Aortic smooth muscle cell (primary cell): ENCODE measurements at places on chromosomes 3 and 15. TPM values are rescaled to one million over a fixed set of nuclear protein-coding genes. Genes with fewer than 3 reads are reported as not detected.

The GATA2 gene
- 3.3 and 4.1 TPM in 2 replicates for total RNA-seq

The SCAANT1 gene
- total RNA-seq: not detected in 2 replicates

The CLSTN2 gene
- total RNA-seq: 2.2 and 3.0 TPM in 2 replicates

The RAMAC gene
- 33.7 and 37.6 TPM in 2 replicates for total RNA-seq

The PLA2G4D gene
- total RNA-seq: not detected in 2 replicates

The RPP14 gene
- total RNA-seq: 12.4 and 12.7 TPM in 2 replicates

The CLDN1 gene
- not detected in 2 replicates for total RNA-seq

The PPP1R14D gene
- total RNA-seq: not detected in 2 replicates

The ANKDD1A gene
- total RNA-seq: 6.7 and 7.3 TPM in 2 replicates

The ATG7 gene
- 48.2 and 58.1 TPM in 2 replicates for total RNA-seq

The ATOSA gene
- 24.4 and 37.7 TPM in 2 replicates for total RNA-seq

The HDC gene
- total RNA-seq: not detected in 2 replicates

The MFGE8 gene
- 72.9 and 104 TPM in 2 replicates for total RNA-seq

The TRPM1 gene
- not detected in 2 replicates for total RNA-seq

The DISP2 gene
- 0.13 and 0.25 TPM in 2 replicates for total RNA-seq

The KBTBD13 gene
- not detected in 2 replicates for total RNA-seq

The EIF3J gene
- 34.6 and 37.1 TPM in 2 replicates for total RNA-seq

The AADACL2 gene
- total RNA-seq: not detected in 2 replicates

The TIGIT gene
- total RNA-seq: under 0.01 and 0.13 TPM in 2 replicates

The UMPS gene
- 24.2 and 29.6 TPM in 2 replicates for total RNA-seq

The FMN1 gene
- total RNA-seq: 0.12 and 0.13 TPM in 2 replicates

The SRGAP3 gene
- total RNA-seq: 3.5 and 5.2 TPM in 2 replicates

The SAMMSON gene
- total RNA-seq: not detected in 2 replicates

The LRRC3B gene
- not detected in 2 replicates for total RNA-seq

The CHRNA7 gene
- total RNA-seq: 1.4 and 5.3 TPM in 2 replicates

The FBXW12 gene
- total RNA-seq: not detected in 2 replicates

The CADPS gene
- total RNA-seq: 0.25 and 0.40 TPM in 2 replicates

The ARGFX gene
- not detected in 2 replicates for total RNA-seq

The GRK7 gene
- not detected in 2 replicates for total RNA-seq

The TEX55 gene
- total RNA-seq: not detected in 2 replicates

The ROPN1B gene
- not detected in 2 replicates for total RNA-seq

The DENND6A gene
- total RNA-seq: 17.1 and 19.6 TPM in 2 replicates

The SH2D7 gene
- total RNA-seq: not detected in 2 replicates

The SLC24A5 gene
- total RNA-seq: not detected in 2 replicates

The OR5K4 gene
- total RNA-seq: not detected in 2 replicates

The C3orf22 gene
- total RNA-seq: not detected in 2 replicates

The DUOX2 gene
- total RNA-seq: not detected in 2 replicates

The PIAS1 gene
- total RNA-seq: 10.2 and 16.0 TPM in 2 replicates

The TM4SF4 gene
- 1.2 TPM in 1 of 2 replicates, not detected in the other for total RNA-seq
